ENCODE measurements at places on chromosomes 13 and 19.

- DNase-seq: no peak
These were observed 129.2 kb downstream of the TBC1D4 start for GRCh38 chr13:75352641-75353327.

DNA sequence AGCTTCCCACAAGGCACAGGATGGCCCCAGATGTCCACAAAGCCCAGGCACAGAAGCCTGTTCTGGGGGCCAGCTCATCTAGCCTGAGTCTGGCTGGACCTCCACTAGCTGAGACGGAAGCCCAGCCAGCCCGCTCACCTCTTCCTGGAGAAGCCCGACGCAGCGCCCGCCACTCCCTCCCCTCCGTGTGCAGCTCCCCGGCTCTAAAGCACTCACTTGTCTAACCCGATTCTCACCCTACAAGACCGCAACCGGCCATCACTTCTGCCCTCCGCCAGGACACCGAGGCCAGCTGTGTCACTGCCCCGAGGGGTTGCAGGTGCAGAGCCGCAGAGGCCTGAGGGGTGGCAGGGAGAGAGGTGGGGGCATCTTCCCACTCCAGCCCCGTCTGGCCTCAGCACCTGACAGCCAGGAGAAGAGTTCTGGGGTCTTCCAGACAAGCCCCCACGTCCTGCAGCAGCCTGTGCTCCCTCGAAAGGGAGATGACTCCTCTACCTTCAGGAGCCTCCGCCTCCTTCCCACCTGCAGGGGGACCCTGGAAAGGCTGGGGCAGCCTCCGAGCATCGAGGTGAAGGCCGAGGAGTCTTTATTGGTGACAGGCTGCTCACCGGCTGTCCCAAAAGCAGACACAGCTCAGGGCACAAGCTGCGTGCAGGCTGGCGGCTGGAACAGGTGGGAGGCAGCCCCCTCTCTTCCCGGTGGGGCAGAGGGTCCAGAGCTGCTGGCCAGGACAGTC lies 5.9 kb upstream of the DIRAS1 start:
- DNase-seq: no peak

DNA sequence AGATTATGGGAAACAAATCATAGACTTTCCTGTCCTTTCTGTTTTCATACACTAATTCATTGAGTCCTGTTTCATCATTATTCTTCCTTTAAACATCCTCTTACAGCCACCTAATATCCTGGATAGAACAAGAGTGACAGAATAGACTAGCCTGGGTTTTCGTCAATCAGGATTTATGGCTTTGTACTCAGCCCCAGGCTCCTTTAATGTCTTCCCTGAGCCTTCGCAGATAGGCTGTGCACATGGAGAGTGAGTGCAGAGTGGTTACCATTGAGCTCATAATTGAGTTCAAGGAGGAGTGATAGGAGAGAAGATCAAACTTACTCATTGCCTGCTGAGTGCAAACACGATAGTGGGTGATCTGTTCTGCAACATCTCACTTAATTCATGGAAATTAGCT lies 304.9 kb downstream of the TDRD3 start:
- DNase-seq: no peak

- DNase-seq: peak; percentile 29
These were observed 46.0 kb downstream of the SAE1 start for GRCh38 chr19:47176627-47177090.

- DNase-seq: no peak
These were observed 125.9 kb downstream of the FGF14 start for GRCh38 chr13:102275969-102276368.

- DNase-seq: no peak
These were observed 11.2 kb upstream of the CEACAM19 start for GRCh38 chr19:44660081-44660480.

- no peak for DNase-seq
These were observed 331.3 kb downstream of the UQCRFS1 start for GRCh38 chr19:28881616-28882015.

- no peak for DNase-seq
These were observed 583 bp upstream of the ZNF480 start for GRCh38 chr19:52296400-52296772.

DNA sequence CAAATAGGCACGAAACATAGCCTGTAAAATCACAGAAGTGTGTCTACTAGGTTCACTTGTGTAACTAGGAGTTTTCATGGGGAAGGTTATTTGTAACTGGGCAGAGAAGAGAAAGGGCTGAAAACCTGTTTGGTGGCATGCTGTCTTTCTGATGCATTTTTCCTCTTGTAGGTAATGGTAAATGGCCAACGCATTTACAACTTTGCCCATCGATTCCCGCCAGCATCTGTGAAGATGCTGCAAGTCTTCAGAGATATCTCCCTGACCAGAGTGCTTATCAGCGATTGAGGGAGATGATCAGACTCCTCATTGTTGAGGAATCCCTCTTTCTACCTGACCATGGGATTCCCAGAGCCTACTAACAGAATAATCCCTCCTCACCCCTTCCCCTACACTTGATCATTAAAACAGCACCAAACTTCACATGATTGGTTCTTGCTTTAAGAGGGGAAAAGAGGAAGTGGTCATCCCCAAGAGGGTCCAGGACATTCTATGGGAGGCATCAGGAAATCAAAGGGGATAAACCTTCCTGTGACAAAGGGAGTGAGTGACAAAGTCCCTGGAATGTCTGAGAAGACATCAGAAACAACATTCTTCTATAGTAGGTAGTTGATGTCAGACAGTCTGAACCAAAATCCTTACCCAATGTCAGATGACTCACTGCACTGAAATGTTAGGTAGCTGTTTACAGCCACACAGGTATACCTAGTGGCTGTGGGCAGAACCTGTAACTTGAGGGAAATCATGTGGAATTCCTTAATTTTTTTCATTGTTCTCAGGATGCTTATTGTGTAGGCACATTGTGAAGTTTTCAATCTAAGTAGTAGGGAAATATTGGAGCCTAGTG lies 5.0 kb downstream of the LGALS14 start:
- no peak for DNase-seq

DNA sequence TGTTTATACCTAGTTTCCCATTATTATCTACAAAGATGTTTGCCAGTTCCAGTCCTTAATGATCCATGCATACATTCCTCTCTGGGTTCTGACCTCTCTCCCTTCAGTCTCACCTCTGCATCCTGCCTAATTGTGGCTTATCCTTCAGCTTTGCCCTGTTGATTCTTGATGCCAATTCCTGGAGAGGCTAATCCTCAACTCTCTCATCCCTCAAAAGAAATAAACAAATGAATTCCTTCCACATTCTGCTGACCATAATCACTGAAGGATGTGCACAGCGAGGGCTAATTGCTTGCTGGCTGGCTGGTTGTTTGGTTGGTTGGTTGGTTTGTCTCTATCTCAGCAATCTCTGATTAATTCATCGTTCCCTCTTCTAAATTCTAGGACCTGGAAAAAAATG lies 113.8 kb downstream of the IRS2 start:
- DNase-seq: no peak

Data from stimulated activated CD4-positive, alpha-beta T cell treated with anti-CD3 and anti-CD28 coated beads, Interleukin-2, amount 100 ng/mL, for 48 hours (primary cell).